Fibroblast of upper back skin (primary cell): ENCODE measurements at places on chromosomes 6 and 20.
A peak's percentile ranks its signal among the peaks of the same experiment; 100 is the strongest.

DNA sequence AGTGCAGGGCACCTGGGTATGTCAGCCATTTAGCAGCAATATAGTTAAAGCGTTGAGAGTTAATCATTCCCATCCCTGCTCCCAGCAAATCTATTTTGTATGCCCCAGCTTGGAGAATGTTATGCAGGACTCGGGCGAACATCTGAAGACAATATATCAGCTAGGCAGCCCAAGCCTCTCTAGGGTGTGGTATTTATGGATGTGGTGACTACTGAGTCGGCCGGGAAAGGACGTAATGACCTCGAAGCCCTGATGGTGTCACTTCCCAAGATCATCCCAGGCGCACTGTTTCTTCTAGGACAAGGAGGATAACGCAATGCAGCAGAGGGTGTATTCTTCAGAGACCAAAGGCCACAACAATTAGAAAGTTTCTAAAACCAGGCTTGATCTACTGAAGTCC lies 63.6 kb upstream of the FAM184A start:
- DNase-seq: no peak

GRCh38 chr20:3218307-3218988 lies 9.2 kb downstream of the ITPA start:
- DNase-seq: peak; percentile 31

GRCh38 chr6:43123461-43124314 lies 47.4 kb upstream of the SRF start:
- DNase-seq: no peak

GRCh38 chr6:152598901-152599537 lies 38.1 kb downstream of the SYNE1 start:
- DNase-seq: peak; percentile 7

GRCh38 chr6:153949616-153950015 lies 89.4 kb upstream of the OPRM1 start:
- peak; percentile 61 for DNase-seq

DNA sequence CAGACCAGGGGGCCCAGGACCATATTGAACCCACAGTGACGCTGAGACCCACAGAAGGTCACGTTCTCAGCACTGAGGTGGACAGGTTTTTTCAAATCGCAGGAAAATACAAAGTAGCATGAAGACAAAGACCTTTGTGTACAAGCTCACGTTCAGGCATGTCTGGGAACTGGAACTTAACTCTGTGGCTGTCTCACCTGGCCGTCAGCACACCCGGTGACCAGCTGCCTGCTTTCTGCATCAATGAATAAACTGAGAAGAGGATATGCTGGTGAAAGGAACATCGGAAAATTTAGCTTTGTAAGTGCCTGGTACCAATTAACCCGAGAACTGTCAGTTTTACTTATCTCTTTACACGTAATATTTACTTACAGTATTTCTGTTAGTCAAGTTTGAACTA lies 36.5 kb downstream of the WDR27 start:
- DNase-seq: no peak

DNA sequence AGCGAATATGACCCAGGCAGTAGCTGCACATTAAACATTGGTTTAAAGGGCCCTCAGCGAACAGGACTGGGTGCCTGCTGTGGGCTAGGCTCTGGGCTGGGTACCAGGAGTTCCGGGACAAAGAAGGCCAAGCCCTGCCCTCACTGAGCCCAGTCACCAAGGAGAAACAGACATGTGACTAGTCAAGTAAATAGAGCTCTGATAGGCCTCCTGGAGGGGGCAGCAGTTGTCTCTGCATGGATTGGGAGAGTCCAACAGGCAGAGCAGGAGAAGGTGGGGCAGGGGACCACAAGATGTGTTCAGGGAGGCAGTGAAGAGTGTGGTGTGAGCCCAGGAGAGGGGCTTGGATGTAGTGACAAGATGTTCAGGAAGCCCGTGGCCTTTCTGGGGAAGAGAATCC lies 3.1 kb downstream of the HM13 start:
- peak; percentile 44 for DNase-seq

DNA sequence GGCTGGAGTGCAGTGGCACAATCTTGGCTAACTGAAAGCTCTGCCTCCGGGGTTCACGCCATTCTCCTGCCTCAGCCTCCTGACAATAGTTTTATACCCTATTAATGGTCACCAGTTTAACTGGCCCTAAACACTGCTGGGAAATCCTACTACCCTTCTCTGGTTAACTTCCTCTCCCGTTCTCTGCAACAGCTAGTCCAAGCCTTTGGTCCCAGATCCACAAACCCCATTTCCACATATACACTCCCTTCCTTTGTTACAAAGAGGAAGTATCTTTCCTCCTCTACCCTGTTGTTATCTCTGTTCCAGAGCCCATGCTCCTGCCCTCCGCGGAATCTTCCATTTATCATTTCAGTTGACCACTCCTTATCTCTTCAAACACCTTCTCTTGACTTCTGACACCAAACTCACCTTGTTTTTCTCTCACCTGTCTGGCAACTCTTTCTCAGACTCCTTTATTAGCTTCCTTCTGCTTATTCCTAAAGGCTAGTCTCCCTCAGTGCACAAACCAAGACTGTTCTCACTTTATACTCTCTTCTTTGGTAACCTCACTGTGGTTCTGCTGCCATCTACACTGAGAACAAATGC lies 25.0 kb upstream of the TBC1D22B start:
- DNase-seq: no peak

- no peak for DNase-seq
Measured at GRCh38 chr20:24950128-24950835, 1.2 kb downstream of the CST7 start.

DNA sequence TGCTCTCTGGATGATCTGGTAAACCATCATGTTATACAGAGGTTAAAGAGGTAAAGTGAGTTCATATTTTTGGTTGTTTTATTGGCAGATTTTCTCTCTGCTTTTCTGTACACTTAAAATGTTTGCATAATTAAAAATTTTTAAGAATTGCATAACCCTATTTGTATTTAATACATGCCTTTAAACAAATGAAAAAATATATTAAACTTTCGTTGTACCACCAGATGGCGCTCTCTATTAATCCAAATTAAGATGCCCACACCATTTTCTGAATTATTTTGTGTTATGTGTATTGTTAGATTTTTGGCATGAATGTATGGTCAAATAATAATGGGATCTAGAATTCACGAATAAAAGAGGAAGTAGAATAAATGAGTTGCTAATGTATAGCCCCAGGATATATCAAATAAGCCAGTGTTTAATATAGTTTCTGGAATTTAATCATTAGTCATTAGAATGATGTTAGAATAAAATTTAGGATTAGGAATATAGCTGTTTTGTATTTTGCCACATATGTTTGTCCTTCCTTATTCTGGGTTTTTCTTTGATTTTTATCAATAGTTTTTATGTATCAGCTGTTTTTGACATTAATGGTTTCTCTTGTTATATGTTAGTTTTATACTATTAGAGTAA lies 38.9 kb downstream of the SMAP1 start:
- DNase-seq: peak; percentile 35

DNA sequence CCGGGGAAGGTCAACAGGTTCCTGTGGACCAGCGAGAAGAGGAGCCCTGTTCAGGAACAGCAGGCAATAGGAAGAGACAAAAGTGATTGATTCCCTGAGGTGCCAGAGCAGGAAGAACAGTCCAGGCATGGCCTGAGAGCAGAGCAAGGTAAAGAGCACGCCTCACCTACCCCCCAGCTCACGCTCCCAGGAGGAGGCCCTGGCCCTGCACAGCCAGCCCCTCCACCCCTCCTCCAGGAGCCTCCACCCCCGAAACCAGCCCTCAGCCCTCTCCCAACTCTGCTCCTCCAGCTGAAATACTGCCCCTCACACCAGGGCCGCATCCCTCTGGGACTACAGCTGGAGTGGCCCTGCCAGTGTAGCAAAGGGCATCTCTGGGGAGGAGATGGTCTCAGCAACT lies 181.9 kb upstream of the QKI start:
- no peak for DNase-seq

- DNase-seq: peak; percentile 73
Measured at GRCh38 chr6:143283887-143284645, 166.4 kb downstream of the ADAT2 start.

DNA sequence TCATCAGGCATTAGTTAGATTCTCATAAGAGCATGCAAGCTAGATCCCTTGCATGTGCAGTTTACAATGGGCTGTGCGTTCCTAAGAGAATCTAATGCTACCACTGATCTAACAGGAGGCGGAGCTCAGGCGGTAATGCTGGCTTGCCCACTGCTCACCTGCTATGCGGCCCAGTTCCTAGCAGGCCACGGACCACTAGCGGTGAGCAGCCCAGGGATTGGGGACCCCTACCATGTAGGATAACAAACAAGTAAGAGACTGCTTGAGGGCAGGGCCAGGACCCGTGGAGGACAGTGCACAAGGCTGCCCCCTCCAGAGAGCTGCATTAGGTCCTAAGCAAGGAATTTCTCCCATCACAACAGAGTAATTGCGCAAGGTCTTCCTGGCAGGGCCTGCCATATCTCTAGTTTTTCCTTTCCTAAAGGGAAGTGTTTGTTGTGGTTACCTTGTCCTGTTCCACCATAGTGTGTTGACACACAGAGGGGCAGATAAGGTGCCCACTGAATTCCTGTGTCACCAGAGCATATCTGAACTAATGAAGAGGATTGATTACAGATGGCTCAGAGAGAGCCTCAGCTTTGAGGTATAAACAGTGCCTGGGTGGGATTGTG lies 58.0 kb downstream of the PACRG start:
- no peak for DNase-seq

DNA sequence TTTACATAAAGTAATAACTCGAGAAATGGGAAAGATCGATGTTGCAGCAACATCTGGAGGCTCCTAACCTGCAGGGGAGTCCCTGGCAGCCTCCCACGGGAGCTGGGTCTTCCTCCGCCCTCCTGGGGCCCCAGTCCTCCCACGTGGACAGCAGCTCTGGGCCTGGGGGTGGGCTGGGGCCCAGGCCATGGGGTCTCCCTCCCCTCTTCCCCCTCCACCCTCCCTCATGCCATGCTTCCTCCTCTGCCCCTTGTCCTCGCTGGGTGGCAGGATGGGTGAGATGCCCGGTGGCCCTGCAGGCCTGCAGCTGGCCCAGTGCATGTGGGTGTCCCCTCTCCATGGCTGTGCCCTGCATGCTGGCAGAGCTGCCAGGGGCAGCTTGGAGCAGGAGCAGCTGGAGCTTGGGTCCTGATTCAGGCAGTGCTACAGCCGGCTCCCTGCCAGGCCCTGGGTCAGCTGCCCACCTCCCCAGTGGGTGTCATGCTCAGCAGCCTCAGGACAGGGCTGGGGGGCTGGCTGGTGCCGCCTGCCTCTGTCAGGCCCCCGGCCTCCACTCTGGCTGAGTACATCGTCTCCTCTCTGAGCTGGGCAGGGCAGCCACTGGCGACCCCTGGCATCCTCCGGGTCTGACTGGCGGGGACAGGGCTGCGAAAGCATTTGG lies 48.9 kb upstream of the BHLHE23 start:
- DNase-seq: no peak

DNA sequence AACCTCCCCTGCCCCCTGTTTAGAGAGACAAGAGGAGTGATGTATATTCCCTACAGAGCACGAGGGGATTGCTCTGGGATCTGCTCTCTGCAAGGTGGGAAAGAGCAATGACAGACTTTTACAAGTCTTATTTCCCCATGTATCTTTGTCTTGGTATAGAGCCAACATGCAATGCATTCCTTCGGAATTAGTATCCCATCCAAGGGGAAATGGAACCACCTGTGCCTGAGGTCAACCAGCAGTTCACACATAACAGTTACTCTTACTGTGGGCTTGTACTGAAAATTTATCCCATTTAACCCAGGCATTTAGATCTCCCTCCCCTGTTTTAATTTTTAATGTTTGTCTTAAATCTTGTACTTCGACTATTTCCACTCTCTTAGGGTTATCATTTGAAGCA lies 250.4 kb downstream of the C6orf118 start:
- peak; percentile 50 for DNase-seq

- DNase-seq: no peak
Measured at GRCh38 chr6:44105146-44105545, 22.1 kb downstream of the MRPL14 start.

DNA sequence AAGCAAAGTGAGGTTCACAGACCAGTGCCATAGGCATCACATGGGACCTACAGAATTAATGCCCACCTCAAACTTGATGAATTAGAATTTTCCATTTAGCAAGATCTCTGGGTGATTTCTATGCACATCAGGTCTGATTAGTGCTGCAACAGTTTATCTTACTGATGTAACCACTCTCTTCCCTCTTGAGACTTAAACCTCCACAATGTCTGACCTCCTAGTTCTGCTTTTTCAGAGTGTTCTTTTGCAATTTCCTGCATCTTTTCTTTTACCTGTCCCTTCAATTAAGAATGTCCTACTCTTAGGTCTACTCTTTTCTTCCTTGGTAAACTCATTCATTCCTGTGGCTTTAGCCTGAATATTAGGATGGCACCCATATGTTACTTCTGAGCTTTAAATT lies 615.3 kb downstream of the TFAP2A start:
- DNase-seq: no peak
